Stimulated activated CD4-positive, alpha-beta T cell treated with anti-CD3 and anti-CD28 coated beads, Interleukin-15, amount 100 ng/mL, for 1 hour (primary cell): ENCODE measurements at places on chromosomes 1 and 21.
A peak's percentile ranks its signal among the peaks of the same experiment; 100 is the strongest.

DNA sequence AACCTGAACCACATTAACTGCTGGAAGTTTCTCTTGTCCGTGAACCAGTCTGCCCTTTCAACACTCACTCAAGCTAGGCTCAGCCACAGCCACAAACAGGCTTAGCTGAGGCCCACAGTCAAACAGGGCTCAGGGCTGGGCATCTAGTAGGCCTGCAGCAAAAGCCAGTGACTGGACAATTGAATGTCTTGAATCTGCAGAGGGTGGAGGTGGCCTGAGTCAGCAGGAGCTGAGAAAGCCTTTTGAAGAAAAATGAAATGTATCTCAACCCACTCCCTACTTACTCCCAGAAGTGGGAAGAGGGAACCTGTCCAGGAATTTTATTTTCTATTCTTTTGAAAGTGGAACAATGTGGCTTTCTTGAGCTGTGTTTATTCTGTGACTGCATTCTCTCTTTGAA, 95.4 kb downstream of the PTPRU start:
- DNase-seq: no peak

DNA sequence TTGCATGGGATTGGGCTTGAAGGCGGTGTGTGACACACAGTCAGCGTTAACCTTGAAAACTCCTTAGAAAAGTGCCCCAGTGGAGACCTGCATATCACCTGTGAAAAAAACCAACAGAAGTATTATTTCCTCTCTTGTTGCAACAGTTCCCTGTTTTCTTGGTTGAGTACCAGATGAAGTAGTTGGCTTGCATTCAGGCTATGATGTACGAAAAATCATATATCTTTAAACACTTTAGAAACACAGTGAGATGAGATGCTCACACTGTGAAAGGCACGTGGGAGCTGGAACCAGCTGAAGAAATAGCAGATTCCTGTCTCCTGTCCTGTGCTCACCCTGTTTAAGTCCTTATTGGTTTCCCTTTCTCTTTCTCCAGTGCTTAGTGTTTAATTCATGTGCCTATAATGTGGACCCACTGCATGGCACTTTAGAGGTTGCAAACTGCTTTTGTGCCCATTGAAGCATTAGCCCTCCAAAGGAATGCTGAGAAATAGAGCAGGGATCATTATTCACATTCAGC, 2.8 kb downstream of the CAMK1G start:
- no peak for DNase-seq

GRCh38 chr1:228807904-228808605, 72.8 kb downstream of the RHOU start:
- DNase-seq: no peak

GRCh38 chr21:41816583-41817165, 49.8 kb upstream of the RIPK4 start:
- DNase-seq: peak; percentile 30

GRCh38 chr1:194004146-194004545, 817.7 kb upstream of the B3GALT2 start:
- no peak for DNase-seq
